CD4-positive, alpha-beta T cell treated with Interleukin-21 for 1 hour (primary cell): ENCODE measurements at places on chromosomes 12 and 14.

DNA sequence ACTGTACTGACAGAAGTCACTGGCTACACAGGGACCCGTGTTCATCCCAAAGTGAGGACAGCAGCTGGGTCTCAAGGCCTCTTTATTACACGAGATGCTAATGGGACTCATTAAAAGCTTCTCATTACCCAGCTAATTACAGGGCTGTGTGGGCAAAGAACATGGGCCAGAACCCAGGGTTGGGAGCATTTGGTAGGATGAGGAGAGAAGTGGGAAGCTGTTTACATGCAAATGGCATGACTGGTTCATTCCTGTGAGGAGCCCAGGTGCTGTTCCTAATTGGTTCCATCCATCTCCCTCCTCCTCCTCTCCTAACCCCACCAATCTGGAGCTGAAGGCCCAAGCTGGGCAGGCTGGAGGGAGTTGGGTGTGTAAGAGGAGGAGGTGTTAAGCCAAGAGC, 8.9 kb upstream of the TAC3 start:
- DNase-seq = no peak

DNA sequence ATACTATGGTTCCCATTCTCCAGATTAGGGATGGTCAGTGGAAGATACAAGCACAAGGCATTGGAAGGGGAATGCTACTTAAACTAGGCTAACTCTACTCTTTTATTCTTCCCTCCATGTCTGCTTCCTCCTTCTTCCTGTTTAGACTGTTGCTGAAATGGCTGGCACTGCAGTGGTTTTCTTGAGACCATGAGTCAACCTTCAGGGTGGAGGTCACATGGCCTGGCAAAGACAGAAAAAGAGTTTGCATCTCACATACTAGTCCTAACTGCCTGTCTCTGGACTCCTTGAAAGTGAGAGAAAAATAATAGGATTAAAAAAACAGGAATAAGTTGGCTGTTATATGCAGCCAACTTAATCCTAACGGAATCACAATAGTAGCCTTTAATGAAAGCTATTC, 37.0 kb downstream of the ALDH1L2 start:
- DNase-seq = no peak

DNA sequence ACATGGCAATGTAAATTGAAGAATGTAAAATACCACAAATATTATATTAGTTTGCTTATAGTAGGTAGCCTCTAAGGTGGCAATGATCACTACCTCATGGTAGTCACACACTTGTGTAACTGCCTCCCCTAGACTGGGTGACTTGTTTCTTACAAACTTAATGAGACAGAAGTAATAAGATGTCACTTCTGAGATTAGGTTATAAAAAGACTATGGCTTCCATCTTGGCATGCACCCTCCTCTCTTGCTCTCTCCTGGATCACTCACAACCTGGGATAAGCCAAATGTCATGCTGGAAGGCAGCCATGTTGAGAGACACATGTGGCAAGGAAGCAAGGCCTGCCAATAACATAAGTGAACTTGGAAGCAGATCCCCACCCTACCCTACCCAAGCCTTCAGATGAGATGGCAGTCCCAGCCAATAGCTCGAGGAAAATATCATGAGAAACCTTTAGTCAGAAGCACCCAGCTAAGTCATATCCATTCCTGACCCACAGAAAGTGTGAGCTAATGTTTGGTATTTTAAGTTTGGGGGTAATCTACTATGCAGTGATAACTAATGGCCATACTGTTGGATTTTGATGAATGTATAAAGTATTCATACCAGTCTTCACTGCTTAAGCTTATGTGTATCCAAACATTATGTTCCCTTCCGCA, 43.3 kb downstream of the PPP1R12A start:
- DNase-seq = no peak

- DNase-seq = no peak
These were observed 420.1 kb downstream of the DIO2 start for GRCh38 chr14:79791055-79791732.

- DNase-seq = no peak
These were observed 13.4 kb upstream of the FRMD6 start for GRCh38 chr14:51638071-51638944.

- no peak for DNase-seq
These were observed 98.4 kb downstream of the EFCAB11 start for GRCh38 chr14:89855961-89856656.

DNA sequence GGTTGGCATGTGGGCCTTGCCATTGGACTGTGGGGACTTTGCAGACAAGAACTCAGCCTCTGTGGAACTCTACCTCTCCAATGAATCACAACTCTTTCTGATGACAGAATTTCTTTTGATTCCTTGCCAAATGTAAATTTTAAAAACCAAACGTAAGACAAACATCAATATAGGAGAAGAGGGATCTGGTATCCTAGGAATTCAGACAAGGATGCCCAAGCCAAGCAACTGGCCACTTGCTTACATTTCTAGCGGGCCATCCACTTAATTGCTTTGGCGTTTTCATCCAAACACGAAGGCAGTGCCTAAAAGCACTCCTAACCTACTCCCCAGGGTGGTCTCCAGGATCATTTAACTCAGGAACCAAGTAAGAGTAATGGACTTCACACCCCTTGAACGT, 23.4 kb upstream of the RAB35 start:
- no peak for DNase-seq

- DNase-seq = no peak
These were observed 63.9 kb downstream of the RERG start for GRCh38 chr12:15157269-15157671.

DNA sequence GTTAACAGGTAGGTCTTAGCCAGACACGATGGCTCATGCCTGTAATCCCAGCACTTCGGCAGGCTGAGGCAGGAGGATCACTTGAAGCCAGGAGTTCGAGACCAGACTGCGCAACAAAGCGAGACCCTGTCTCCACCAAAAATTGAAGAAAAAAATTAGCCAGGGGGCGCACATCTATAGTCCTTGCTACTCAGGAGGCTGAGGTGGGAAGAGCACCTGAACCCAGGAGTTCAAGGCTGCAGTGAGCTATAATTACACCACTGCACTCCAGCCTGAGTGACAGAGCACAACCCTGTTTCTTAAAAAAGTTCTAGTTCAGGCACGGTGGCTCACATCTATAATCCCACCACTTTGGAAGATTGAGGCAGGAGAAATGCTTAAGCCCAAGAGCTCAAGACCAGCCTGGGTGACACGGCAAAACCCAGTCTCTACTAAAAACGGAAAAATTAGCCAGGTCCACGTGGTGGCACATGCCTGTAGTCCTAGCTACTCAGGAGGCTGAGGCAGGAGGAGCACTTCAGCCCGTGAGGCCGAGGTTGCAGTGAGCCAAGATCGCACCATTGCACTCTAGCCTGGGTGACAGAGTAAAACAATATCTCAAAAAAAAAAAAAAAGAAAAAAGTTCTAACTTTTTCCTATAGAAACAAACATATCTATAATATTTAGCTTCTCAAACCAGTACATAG, 9.1 kb downstream of the BAZ1A start:
- DNase-seq = no peak

DNA sequence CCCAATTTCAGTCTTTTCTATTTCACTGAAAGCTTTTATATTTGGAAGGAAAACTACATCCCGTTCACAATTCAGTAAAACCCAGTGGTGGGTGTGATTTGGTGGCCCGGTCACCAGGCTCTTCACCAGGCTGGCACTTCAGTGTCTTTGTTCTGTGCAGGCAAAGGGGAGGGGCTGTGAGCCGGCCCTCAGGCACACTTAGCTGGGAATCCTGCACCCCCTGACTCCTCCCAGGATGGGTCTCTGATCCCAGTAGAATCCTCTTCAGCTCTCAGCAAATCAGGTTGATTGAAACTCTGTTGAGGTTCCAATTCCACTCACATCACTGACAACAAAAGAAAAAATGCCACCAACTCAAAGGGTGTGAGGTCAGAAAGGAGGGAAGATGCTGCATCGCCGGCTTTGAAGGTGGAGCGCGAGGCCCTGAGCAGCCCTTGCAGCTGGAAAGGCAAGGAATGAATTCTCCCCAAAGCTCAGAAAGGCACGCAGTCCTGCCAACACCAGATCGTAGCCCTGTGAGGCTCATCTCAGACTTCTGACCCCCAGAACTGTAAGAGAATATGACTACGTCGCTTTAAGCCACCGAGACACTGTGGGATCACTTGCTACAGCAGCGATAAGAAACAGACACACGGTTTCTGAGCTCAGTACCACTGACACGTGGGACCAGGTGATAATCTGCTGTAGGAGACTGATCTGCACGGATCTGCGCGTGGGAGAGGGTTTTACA, 166.6 kb downstream of the PIWIL1 start:
- no peak for DNase-seq

- DNase-seq = no peak
These were observed 418.6 kb downstream of the SLC16A7 start for GRCh38 chr12:60014436-60014835.

DNA sequence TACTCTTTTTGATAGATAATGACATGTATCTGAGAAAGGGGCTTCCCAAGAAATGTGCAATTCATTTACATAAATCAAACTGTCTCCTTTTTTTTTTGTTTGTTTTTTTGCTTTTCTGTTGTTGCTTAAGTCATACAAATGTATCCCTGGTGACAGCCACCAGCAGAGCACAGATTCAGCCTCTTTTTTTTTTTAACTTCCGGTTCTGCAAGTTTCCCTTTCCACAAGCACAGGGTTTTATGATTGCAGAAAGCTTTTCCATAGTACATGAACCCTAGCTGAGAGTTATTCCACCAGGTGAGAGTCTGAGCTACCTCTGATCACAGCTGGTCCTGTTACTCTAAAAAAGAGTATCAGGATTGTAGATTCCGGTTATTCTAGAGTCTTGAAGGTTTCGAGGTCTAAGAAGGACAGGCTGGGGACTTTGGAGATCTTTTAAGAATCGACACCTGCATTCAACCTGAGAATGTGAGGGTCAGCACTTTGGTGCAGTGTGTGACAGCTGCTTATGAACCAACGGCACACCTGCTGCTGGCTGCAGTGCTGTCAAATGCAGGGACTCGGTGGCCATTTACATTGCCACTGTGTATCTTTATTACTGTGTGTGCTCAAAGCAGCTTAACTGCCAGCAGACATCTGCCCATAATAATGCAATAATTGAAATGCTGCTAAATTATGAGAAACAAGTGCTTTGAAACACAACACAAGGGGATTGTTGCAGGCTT, 551.7 kb downstream of the NRXN3 start:
- no peak for DNase-seq

- no peak for DNase-seq
These were observed 399.8 kb upstream of the USP15 start for GRCh38 chr12:61860451-61860850.

- no peak for DNase-seq
These were observed 501.6 kb downstream of the SLC6A15 start for GRCh38 chr12:84411031-84411430.

DNA sequence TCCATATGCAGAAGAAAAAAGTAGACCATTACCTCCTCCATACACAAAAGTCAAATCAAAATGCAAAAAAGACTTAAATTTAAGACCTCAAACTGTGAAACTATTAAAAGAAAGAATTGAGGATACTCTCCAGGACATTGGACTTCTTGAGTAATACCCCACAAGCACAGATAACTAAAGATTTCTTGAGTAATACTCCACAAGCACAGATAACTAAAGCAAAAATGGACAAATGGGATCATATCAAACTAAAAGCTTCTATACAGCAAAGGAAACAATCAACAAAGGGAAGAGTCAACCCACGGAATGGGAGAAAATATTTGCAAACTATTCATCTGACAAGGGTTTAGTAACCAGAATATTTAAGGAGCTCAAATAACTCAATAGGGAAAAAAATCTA, 427.9 kb downstream of the CCDC91 start:
- no peak for DNase-seq

- DNase-seq = no peak
These were observed 28.8 kb downstream of the PROX2 start for GRCh38 chr14:74846968-74847665.

GRCh38 chr12:54300225-54300731, 537 bp downstream of the NFE2 start:
- no peak for DNase-seq

DNA sequence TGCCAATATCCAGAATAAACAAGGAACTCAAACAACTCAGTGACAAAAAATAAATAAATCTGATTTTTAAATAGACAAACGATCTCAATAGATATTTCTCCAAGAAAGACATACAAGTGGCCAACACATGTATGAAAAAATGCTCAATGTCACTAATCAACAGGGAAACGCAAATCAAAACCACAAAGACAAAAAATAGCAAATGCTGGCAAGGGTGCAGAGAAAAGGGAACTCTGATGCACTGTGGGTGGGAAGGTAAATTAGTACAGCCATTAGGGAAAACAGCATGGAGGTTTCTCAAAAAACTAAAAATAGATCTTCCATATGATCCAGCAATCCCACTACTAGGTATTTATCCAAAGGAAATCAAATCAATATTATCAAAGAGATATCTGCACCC, 3.5 kb upstream of the EIF5 start:
- DNase-seq = no peak

DNA sequence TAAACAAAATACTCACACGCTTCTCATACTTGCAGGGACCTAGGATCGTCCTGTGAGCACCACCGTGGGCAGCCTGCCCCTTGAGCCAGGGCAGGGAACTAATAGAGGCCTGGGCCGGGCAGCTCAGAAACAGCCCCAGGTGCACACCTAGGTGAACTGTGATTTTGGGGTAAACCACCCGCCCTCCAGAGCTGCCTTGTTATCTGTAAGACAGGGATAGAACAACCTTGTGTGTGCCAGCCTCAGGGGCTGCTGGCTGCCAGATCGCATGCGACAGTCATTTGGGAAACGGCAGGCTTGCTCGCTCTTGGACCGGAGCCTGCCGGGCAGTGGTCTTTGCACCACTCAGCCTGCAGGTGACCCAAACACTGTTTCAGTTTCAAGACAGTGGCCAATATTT, 86.8 kb downstream of the ADGRD1 start:
- DNase-seq = no peak

DNA sequence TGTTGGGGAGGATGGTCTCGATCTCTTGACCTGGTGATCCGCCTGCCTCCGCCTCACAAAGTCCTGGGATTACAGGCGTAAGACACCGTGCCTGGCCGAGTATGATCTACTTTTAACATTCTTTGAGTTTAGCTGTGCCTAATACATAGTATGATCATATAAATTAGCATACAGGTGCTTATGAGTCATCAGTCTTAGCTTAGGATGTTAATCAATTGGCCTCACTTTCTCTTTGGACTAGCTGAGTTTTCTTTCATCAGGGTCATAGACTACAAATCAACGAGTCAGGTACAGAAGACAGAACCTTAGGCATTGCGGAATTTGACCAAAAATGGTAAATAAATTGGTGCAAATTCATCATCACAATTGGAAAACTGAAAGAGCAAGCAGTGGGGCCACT, 2.2 kb downstream of the SLC25A21 start:
- no peak for DNase-seq

DNA sequence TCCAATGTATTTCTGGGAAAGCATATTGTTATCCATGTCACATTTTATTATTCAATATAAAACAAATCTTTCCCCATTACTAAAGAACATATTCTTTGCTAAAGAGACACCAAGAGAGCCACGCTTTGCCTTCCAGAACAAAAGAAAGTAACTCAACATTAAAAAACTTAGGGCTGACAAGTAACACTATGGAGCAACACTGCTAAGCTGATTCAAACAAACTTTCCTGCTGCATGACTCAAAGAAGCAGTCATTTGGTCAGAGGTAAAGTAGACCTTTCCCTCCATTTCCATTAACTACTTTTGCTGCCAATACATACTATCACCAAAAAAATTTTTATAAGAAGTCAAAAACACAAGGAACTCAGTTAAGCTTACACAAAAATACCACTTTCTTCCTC, 83.0 kb downstream of the DENND5B start:
- DNase-seq = no peak

GRCh38 chr14:99512110-99512449, 30.9 kb downstream of the CCNK start:
- DNase-seq = no peak

- DNase-seq = no peak
These were observed 1226.5 kb downstream of the GALC start for GRCh38 chr14:86766469-86766868.

- no peak for DNase-seq
These were observed 171.5 kb downstream of the ASCL1 start for GRCh38 chr12:103128862-103129501.
